ENCODE measurements at places on chromosomes 16 and 17. TPM values are rescaled to one million over a fixed set of nuclear protein-coding genes. Genes with fewer than 3 reads are reported as not detected.

Gene CSF3
- total RNA-seq: 0.59 TPM

Gene FUS
- 49.9 TPM for total RNA-seq

Gene SAP30BP
- total RNA-seq: 108 TPM

Gene TMEM88
- 2.7 TPM for total RNA-seq

Gene OR1F1
- total RNA-seq: 0.20 TPM

Gene MT4
- total RNA-seq: not detected

Gene PYDC1
- total RNA-seq: not detected

Gene HOXB7
- total RNA-seq: 18.7 TPM

Gene SLC6A2
- 0.11 TPM for total RNA-seq

Gene PDE6G
- total RNA-seq: not detected

Gene CLEC3A
- not detected for total RNA-seq

Gene TP53TG3B
- not detected for total RNA-seq

Gene KCNJ2
- 8.5 TPM for total RNA-seq

Gene STX8
- 64.9 TPM for total RNA-seq

Gene MRPL28
- total RNA-seq: 73.9 TPM

Gene MT1M
- total RNA-seq: 4.0 TPM

Gene FLYWCH2
- 63.1 TPM for total RNA-seq

Gene ST6GALNAC1
- 3.3 TPM for total RNA-seq

Gene RAB37
- total RNA-seq: 2.5 TPM

Gene CCL15
- total RNA-seq: not detected

Gene HSPB9
- total RNA-seq: 0.11 TPM

Gene KRTAP4-5
- not detected for total RNA-seq

All from spinal cord (tissue), 10 donors.